AML-193 (cell line): ENCODE measurements at places on chromosomes 3 and 15.

DNA sequence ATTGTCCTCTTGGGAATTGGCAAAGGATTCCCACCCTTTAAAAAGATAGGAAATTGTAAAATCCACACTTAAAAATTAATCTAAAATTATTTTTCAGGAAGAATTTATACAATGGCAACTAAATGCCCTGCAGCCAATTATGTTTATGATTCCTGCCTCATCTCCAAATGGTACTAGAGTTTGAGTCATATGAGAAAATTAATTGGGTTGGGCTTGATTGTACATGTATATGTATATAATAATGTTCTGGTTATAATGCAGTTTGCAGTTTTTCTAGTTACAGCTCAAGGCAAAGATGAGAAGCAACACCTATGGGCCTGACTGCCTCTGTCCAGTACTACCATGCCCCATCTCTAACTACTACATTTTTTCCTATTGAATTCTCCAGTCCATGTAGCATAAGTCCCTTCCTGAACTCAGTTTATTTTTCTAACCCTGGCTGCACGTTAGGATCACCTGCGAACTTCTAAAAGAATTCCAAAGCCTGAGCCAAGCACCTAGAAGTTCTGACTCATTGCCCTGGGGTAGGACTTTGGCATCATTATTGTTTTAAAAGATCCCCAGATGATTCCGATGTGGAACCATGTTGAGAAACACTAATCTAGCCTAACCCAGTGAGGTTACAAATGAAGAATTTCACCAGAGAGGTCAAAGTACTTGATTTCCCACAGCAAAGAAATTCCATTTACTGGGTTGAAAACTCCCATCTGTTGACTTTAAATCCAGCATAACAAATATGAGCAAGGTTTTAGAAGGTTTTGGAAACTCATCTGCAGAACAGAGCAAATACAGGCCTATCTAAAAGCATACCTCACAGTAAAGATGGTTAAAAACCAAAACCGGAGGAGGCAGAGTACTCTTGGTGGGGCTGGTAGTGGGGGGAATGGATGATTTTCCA, 19.4 kb downstream of the TGFBR2 start:
- no peak for DNase-seq

- no peak for DNase-seq
Observed at GRCh38 chr15:60973637-60974415, 255.3 kb downstream of the RORA start.

GRCh38 chr3:46646700-46647099, 34.4 kb downstream of the FAM240A start:
- no peak for DNase-seq

DNA sequence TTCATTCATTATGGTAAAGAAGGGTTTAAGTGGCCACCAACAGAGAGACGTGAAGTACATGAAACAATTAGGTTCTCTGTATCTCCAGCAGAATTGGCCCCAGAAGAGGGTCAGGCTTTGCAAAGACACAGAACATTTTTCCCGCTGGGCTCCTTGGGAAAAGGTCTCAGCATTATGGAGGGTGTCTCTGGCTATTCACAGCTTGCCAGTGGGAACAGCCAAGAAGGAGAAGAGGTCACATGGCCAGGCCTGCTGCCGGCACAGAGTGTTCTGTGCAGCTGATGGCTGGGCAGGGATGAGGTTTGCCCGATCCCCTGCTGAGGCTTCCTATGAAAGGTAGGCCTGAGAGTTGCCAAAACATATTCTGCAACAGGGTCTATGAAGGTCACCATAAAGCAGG, 77.8 kb upstream of the LPP start:
- no peak for DNase-seq

DNA sequence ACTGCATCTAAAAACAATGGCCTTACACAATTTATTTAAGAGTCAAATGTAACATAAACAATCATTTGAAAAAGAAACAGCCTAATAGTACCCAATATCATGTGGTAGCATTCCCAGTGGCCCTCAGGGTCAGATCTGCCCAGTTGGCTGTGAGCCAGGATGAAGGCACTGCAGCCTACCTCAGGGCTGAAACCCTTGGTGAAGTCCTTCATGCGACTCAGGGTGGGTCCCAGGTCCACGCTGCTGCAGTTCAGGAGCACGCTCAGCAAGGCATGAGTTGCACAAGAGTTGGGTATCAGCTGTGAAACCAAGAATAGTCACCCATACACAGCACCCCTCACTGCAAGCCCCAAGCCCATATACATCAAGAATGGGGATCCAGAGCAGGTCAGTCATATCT, 37.1 kb downstream of the SEMA3G start:
- DNase-seq: no peak

GRCh38 chr3:20043825-20044224, 3.6 kb downstream of the KAT2B start:
- DNase-seq: no peak

DNA sequence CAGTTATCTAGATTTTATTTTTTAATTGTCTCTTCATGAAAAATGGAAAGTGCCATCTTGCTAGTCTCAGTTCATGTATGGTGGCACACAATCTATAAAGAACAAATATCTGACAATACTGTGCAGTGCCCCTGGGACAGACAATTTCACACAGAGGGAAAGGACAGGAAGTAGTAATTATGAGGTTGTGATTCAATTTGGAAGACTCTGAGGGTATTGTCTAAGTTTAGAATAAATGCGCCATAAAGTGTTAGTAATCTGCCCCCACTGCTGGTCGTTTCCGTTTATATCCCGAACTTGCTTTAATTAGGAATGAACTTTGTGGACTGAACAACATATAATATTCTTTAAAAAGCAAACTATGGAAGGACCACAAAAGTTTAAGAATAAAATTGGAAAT, 196.4 kb upstream of the SLC24A5 start:
- no peak for DNase-seq

GRCh38 chr3:172222478-172223071, 183.2 kb downstream of the FNDC3B start:
- DNase-seq: no peak

DNA sequence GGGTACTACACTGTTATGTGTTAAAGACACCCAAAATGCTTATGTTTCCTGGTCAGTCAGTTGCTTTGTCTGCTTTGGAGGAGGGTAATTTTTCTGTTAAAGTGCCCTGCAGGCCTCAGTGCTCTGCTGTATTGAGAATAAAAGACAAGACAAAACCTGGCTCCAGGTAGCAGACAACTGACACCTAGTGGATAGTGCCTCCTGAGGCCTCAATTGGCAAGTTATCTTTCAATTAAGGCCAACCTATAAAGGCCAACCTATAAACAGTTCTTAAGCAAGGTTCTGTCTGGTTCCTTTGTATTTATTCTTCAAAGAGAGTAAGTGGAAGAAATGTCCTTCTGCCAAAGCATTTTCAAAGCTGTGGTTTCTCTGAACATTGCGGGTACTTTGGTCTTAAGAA, 773.8 kb downstream of the MECOM start:
- no peak for DNase-seq

- DNase-seq: peak; percentile 20
Observed at GRCh38 chr3:5010706-5011554, 31.7 kb downstream of the BHLHE40 start.

- no peak for DNase-seq
Observed at GRCh38 chr3:15339786-15340215, 7.4 kb upstream of the SH3BP5 start.

DNA sequence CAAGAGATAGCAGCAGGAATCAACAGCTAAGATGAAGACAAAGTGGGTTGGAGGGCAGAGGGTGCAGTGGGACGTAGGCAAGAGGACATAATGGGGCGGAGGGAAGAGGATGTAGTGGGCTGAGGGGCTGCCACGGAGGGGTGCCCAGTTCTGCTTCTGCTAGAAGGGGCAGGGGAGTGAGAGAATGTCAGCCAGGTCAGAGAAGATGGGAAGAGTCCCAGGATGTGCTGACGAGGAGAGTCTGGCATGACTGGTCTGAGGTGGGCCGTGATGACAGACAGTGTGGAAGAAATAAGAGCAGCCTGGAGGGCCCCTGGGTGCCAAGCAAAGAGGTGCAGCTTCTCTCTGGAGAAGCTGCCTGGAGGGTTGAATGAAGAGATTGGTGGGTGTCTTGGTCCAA, 4.0 kb downstream of the SPSB4 start:
- no peak for DNase-seq

- DNase-seq: peak; percentile 98
Observed at GRCh38 chr3:155554777-155555451, 190.0 kb downstream of the PLCH1 start.

DNA sequence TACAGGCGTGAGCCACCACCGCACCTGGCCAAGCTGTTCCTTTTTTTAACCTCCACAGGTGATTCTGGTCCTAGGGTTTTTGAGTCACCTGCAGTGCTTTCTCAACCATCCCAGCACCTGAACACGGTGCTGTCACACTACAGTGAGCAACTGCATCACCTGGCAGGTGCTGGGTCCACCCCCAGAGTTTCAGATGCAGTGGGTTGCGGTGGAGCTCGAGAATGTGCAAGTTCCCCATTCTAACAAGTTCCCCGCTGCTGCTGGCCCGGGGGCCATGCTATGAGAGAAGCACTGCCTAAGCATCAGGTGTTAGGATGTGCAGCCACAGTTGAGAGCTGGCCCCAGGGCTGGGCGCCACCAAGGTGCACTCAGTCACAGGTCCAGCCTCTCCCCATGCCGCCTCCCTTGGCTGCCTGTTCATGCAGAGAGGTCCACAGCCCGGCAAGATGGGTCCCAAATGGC, 18.0 kb downstream of the ISG20 start:
- no peak for DNase-seq

DNA sequence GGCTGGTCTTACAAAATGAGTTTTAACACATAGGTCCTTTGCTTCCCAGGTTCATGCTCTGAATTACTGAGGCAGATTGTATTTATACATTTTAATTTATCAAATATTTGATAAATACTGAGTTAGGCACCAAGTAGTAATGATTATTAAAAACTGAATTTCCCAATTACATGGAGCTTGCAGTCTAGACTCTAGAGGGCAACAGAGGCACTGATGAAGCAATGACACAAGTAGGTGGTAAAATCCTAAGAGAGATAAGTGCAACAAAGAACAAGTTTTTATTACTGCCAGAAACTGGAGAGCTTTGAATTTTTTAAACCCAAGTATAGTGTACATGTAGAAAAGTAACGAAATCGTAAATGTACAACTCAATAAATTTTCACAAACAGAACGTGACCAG, 406.2 kb upstream of the RARB start:
- DNase-seq: peak; percentile 3

DNA sequence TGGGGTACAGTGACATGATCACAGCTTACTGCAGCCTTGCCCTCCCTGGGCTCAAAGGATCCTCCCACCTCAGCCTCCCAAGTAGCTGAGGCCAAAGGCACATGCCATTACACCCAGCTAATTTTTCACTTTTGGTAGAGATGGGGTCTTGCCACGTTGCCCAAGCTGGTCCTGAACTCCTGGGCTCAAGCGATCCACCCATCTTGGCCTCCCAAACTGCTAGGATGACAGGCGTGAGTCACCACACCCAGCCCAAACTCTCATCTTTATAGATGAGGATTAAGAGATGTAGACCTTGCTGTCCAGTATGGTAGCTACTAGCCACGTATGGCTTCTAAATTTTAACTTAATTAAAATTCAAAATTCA, 4.4 kb upstream of the ABHD5 start:
- DNase-seq: no peak

DNA sequence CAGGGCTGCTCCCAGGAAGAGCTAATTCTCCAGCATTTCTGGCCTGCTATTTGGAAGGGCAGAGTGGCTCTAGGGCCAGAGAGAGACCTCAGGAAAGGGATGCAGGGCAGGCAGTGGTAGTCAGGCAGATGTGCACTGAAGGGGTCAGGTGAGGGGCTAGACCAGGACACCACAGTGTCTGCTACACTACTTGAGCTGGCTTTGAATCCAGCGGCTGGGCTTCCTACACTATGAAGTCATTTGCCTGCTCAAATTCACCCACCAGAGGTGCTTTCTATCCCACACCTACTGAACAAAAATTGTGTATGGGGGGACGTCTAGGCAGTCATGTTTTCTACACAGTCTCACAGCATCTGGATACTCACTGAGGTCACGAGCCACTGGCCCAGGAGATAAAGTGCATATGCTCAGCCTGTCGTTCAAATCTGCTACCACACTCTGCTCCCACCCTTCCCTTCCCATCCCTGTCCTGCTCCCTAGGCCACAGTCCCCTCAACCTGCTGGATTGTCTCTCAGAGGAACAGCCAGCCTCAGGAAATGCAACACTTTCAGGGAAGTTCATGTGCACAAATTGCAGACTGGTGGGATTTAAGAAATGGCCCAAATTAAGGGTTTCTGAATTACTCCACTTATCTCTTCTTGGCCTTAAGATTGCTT, 49.9 kb upstream of the SLC6A11 start:
- no peak for DNase-seq

- no peak for DNase-seq
Observed at GRCh38 chr3:159995091-159995490, 6.5 kb downstream of the IL12A start.

DNA sequence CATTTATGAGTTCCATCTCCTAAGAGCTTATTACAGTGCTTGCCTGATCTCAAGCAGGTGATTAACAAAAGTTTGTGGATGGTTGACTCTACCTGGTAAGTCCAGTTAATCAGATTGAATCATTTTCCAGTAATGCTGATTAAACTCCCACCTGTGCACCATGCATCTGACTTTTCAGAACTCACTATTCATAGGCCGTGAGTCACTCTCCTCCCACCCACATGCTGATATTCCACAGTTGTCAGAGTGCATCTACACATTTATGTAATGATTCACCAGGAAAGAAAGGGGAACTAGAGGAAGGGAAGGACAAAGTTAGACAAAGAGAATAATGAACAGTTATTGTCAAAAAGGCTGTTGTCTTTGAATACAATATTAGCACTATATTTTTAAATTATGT, 106.2 kb upstream of the UBE3A start:
- no peak for DNase-seq

GRCh38 chr3:187104342-187104741, 35.0 kb downstream of the RPL39L start:
- no peak for DNase-seq

DNA sequence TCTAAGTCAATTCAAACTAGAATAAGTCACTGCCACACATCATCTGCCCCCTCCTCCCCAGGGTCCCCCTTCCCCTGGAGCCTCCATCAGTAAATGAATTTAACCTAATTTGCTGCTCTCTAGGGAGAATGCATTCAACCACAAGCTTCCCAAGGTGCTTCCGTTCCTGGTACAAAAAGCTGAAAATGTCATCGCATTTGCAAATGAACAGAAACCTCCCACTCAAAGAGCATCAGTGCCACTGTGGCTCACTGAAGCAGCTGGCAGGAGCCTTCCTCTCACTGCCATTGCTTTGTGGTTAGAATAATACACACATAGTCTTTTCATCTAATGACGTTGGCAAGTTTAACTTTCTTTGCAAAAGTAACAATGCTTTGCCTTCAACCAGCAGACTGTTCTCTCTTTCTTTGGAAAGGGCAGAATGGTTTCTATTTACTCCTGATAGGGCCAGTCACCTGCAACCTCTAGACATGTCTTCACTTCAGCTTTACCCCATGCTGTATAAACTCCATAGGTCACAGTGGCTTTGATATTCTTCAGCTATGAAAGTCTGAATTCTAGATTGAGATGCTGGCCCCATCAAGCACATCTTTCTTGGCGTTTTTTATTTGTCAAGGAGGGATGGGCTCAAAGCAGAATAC, 238.1 kb downstream of the CPNE4 start:
- DNase-seq: no peak

DNA sequence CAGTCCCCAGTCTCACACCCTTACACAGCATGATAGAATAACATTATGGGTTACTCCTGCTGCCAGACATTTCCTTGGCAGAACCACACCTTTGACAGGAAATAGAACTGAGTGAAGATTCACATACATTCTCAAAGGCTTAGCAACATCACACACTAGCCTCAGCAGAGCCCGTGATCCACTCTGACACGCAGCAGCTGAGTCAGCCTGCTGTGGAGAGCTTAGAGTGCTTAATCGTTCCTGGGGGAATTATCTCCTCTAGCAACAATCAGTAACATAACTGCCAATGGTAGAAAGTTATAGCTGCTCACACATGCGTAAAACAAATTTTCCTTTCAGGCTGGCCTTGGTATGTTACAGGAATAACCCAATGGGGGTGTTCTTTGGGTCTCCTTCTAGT, 382.1 kb downstream of the GAP43 start:
- no peak for DNase-seq
